SJCRH30 (cell line): ENCODE measurements at places on chromosomes 7 and 10.

DNA sequence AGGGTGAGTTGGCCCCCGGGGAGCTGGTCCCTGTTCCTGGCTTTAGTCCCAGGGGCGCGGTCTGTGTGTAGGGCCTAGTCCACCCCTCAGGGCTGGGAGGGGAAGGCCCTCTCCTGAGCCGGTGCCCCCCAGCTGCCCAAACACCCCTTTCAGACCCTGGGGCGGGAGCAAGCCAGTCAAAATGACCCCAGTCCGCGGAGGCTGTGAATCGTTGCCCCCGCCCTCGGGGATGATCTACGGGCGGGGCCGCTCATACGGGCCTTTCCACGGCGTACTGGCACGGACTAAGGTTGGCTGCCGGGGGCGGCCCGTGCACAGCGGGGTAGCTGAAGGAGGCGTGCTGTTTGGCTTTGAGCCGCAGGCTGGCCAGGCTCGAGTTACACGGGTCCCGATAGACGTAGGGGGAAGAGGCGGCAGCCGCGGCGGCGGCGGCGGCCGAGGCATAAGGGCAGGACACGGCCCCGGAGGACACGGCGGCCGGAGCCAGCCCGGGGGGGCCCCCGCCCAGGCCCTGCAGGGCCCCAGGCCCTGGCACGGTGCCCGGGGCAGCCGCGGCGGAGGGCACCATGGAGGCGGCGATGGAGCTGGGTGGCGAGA, 4.3 kb downstream of the ELOVL3 start:
- DNase-seq = peak; percentile 55

DNA sequence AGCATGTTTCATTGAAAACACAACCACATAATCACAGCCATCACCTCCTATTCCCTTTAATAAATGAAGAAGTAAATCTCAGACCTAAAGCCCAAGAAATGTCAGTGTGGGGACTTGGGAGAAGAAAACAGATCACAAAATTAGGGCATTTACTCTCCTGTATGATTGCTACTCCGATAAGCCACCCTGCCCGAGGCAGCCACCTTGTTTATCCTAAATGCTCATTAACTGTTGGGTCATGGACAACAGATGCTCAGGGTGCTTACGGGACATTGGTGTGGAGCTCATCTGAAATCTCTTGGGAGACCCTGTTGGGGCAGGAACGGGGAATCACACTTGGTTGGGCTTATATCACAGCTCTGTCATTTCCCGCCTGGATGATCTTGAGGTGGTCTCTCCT, 17.5 kb upstream of the CHST15 start:
- no peak for DNase-seq

DNA sequence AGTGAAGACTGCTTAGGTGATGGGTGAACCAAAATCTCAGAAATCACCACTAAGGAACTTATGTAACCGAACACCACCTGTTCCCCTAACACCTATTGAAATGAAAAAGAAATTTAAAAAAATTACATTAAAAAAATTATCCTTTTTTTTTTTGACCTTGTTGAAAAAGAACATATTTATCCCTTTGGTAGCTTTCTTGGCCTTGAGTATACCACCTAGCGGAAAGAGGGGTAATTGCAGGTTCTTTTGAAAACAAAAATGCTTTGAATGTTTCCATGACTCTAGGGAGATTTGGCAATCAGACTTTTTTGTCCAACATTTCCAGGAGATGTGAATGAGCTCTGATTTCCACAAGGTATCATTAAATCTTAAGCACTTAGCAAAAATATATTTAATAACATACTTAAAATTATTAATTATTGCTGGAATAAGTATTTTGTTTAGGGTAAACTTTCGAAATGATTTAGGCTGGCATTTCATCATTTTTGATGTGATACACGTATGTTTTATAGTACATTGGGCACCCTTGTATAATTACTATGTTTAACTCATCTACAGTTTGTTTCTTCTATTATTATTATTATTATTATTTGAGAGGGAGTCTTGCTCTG, 47.0 kb upstream of the ELMO1 start:
- DNase-seq = peak; percentile 66

DNA sequence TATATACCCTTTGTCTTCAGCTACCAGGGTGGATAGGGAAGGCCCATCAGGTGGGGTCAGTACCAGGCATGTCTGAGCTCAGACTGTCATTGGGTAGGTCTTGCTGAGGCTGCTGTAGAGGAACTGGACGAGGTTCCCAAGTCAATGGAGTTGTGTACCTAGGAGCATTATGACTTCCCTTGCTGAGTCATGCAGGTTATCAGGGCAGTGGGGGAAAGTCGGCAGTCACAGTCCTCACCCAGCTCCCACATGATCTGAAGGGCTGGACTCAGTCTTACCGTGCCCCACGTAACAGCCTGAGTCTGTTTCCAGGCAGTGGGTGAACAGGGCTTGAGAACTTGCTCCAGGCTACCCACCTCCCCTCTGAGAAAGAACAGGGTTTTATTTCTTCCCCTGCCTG, 260.8 kb upstream of the COBL start:
- no peak for DNase-seq

GRCh38 chr10:108631332-108631731, 1292.0 kb downstream of the XPNPEP1 start:
- no peak for DNase-seq

DNA sequence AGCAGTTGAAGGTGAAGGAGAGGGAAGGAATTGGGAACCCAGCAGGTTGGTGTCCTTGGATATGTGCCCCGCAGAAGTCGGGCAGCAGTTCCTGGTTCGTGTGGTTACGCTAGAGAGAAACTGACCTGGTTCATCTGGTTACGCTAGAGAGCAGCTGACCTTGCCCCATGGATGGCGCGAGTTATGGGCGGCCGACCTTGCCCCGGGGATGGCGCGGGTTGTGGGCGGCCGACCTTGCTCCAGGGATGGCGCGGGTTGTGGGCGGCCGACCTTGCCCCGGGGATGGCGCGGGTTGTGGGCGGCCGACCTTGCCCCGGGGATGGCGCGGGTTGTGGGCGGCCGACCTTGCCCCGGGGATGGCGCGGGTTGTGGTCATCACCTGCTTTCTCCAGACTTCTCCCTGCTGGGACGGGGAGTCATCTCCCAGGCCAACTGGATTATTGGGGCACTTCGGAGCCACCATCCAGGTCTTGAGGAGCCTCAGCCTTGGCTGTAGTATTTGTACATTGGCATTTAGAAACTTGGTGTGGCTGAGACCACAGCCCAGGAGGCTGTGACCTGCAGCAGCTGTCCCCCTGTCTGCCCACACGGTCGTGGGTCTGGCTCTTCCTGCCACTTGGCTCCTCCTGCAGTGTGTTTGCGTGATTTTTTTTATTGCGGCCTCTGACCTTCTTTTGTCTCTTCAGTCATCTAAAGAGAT, 6.1 kb downstream of the GET4 start:
- no peak for DNase-seq

DNA sequence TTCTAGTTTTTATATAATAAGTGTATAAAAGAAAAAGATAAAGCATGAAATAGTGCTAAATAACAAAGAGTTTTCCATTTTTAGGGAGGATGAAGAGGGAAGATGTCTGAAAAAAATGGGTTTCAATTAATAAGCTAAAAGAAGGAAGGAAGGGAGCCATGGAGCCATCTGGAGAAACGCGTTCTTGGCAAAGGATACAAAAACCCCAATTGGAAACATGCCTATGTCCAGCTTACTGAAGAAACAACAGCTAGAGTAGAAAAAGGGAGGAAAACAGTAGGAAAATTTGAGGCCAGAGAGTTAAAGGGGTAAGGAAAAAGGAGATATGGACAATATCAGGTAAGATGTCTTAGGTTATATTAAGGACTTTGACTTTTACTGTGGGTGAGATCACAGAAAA, 416.2 kb upstream of the GHITM start:
- DNase-seq = no peak

GRCh38 chr10:117697402-117697801, 154.9 kb downstream of the EMX2 start:
- DNase-seq = no peak

DNA sequence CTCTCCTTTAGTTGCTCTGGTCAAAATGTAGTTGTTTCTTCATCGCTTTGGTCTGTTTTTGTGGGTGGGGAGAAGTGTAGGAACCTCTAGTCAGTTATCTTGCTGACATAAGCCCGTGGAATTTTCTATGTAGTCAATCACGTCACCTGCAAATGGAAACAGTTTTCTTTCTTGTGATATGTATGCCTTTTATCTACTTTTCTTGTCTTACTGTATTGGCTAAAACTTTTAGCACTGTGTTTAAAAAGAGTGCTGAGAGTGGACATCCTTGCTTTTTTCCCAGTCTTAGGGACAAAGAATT, 42.3 kb downstream of the AKR1E2 start:
- no peak for DNase-seq

DNA sequence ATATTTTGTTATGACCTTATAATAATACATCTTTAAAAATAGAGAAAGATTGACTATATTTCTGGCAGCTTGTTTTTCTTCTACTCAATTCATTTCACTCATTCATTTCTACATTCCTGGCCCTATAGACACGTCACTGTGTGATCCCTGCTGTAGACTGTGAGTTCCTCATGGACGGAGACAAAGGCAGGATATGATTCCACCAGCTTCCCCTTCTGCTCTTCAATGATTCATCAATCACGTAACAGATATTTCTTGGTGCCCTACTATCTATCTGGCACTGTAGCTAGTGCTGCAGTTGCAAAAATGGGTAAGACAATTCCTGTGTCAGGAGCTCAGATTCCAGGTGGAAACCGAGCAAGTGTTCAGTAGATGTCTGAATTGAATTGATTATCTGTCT, 415.0 kb downstream of the SFMBT2 start:
- DNase-seq = no peak

DNA sequence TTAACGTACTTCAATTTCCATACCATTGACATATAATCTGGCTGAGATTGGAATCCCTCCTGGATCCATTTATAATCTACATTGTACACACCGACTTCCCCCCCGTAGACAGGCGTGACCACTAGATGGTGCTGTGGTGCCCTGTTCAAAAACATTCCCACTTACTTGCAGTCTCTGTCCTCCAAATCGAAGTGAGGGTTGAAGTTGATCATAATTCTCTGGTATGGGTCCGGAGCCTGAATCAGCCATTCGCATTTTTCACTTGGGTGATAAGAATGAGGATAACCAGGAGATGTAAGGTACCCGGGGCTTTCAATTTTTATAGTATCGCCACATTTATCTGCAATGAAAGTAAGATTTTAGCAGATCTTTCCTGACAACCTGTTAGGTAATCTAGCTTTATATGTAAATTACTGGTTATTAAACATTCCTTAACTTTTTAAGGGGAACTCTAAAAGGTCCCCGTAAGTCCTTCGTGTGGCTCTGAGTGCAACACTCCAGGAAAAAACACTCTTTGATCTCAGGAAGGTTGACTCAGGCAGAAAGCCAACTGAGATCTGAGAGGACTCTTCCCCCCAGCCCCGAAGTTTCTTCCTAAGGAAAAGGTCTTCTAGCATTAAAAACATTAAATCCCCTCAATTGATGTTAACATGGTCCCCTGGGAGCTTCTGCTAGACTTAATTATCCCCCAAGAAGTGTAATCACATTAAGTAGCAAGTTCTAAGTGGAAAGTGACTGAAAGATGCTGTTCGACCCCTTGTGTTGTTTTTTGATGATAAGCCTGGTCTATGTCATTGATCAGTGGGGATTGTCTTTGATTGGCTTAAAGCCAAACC, 3.7 kb downstream of the NRP1 start:
- DNase-seq = peak; percentile 81

DNA sequence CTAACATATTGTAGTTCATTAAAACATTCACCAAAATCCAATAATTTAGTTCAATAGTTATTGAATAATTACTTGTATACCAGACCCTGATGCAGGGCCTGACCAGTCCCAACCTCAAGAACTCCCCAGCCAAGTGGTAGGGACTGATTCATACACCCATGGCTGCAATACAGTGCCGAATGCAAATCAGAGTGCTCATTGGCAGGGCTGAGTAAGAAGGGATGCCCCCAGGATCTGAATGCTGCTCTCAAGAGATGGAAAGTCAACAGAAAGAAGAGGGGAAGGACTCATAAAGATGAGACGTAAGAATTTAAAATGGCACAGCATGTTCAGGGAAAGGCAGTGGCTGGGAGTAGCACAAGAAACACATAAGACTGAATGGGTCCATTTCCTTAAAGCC, 29.9 kb downstream of the ZNF438 start:
- DNase-seq = no peak

GRCh38 chr10:60575105-60575504, 185.4 kb upstream of the ANK3 start:
- DNase-seq = no peak

- no peak for DNase-seq
Observed at GRCh38 chr10:43898592-43898991, 249.9 kb upstream of the ZNF32 start.

DNA sequence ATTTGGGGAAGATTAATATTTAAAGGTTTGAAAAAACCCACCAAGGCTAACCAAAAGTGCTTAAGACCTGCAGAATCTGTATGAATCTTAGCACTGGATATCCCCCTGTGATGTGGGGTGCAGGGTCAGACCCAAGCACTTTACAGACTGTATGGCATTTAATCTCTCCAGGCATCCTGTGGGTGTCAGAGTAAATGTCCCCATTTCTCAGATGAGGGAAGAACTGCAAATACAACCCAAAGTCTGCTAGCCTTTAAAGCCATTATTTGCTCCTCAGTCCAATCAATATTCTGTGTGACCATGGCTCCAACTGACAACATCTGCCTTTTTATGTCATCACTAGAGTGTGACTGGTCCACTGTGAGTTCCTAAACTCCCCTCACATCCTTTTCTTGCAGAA, 10.0 kb upstream of the MBL2 start:
- no peak for DNase-seq

GRCh38 chr10:122018491-122018890, 29.5 kb downstream of the TACC2 start:
- no peak for DNase-seq

GRCh38 chr7:137728426-137728825, 118.3 kb downstream of the DGKI start:
- DNase-seq = no peak

- peak; percentile 99 for DNase-seq
Observed at GRCh38 chr10:121096617-121097431, 245.7 kb downstream of the WDR11 start.

DNA sequence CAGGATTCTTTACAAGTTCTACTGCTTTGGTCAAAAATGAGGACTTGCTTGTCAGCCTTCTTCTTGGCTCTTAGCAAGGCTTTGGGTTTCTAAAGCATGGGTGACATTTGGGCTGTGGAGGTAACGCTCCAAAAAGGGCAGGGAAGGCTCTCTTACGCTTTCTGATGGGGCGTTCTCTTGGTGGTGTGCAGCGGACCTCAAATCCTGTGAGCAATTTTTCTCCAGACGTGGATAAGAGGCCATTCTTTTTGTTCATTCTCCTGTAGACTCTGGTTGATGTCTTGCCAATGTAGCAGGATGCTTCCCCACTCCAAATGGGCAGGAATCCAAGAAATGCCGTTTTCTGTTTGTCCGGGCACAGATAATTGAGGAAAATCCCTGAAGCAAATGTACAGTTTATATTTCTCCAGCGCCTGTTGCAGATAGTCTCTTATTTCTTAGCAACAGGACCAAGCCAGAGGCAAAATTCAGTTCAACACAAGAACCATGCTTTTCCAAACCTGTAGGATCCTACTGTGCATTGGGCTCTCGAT, 138.4 kb upstream of the NFE2L3 start:
- peak; percentile 29 for DNase-seq

DNA sequence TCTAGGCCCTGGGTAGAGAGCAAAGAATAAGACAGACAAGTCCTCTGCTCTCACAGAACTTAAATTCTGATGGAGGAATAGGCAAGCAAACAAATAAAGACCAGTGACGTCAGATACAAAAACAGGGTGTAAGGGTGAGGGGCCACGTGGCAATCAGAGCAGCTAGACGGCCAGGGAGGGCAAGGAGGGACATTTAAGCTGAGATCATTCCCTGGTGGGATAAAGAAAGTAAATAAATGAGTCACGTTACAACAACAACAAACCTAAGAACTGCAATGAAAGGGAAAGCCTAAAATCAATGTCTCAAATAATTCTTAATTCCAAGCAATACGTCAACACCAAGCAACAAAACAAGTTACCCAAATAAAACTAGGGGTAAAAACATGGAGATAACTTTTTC, 21.8 kb downstream of the STN1 start:
- no peak for DNase-seq
